T-cell (primary cell): ENCODE measurements at places on chromosomes 6 and 20.

DNA sequence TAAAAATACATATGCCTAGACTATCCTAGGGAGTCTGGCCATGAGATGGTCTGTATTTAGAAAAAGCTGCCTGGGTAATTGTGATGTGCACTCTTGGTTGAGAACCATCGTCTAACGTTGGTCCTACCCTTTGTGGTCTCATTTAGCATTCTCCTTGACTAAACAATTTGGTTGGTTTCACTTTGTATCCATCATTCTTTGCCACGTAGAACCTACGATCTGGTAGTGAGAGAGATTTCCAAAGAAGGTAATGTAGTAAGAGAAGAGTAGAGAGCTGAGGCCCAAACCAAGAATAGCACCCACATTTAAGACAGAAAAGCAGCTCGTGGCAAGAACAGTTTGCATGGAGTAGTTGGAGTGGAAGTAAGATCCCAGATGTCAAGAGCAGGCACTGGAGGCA is 219.8 kb downstream of the TMEM200A start:
- no peaks in the 10 kb centered on the region for H3K4me1 ChIP-seq
- DNase-seq: no peak
- H3K27me3 ChIP-seq: no peaks in the 10 kb centered on the region
- no peaks in the 10 kb centered on the region for H3K36me3 ChIP-seq
- H3K4me3 ChIP-seq: no peak overlapping the region
- H3K27ac ChIP-seq: no peak overlapping the region

DNA sequence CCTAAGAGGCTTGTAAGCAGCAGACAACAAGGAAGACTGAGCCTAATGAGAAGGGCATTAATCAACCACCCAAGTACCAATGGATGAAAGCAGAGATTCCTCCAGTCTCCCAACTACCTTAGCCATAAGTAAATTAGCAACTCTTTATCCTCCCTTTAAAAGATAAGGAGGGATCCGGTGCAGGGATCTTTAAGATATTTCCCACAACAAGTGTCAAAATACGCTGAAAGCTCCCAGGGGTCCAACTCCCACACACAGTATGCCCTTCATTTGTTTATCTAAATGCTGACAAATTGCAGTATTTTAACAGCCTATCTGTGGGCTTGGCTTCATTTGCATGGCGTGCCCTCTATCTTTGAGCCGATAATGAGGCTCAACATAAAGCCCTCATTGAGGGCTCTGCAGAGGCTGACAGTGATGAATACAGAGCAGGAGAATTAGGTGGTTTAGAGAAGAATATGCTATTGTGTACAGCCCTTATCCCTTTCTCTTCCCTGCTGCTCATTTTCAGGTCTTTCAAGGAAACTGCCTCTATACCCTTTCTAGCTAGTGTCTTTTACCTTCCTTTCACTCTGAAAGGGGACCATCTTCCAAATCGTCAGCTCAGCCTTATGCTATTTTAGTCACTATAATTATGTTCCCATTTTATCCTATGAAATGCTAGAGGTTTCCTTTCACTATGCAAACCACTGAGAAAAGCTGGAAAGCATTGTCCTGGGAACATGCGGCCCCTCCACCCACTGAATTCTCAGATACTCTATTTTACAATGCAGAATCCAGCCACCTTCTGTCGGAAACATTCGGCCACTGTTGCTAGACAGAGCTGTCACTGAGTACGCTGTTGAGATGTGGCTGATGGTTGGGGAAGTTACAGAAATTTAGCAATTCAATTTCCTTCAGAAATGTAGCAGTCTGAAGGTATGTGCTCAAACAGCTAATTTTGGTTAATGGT is 575.2 kb upstream of the JAG1 start:
- no peaks in the 10 kb centered on the region for H3K36me3 ChIP-seq
- DNase-seq: no peak
- H3K4me1 ChIP-seq: no peaks in the 10 kb centered on the region
- H3K27ac ChIP-seq: no peak overlapping the region
- H3K4me3 ChIP-seq: no peak overlapping the region

DNA sequence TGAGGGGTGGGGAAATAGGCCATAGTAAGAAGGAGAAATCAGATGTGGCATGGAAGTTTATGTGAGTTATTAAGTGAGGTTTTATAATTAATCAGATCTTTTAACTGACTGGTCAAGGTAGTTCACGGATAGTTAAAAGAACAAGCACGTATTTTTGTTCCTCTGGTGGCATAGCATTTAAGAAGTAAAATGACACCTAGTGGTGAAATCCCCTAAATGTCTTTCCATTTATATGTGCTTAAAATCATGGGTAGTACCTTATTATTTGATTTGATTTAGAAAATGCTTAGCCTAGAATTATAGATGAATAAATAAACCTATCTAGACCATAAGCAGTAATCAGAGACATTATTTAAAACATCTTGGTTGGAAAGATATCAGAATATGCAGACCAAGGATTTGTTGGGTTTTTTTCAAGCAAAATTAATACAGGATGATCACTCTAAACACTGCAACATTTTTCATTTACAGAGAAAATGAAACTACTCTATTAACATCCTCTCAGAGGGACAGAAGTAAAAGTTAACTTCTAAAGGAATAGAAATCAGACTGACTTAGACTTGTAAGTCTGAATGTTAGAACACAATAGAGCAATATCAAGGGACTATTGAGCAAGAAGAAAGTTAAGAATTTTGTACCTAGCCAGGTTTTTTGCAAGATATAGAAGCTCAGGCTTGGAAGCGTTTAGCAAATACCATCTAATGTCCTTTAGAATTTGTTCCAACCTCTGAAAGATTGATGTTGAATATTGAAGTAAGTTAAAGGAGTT is 81.1 kb downstream of the STXBP5 start:
- no peak for DNase-seq
- H3K27ac ChIP-seq: no peak overlapping the region
- peaks cover 3% of the 10 kb centered on the region for H3K4me1 ChIP-seq
- H3K27me3 ChIP-seq: no peaks in the 10 kb centered on the region

- H3K36me3 ChIP-seq: no peaks in the 10 kb centered on the region
- DNase-seq: no peak
- peaks cover 58% of the 10 kb centered on the region for H3K4me1 ChIP-seq
- peak overlapping the region; percentile 64 for H3K4me3 ChIP-seq
These were observed 3.4 kb downstream of the SNX5 start for GRCh38 chr20:17965042-17965697.

- no peak for DNase-seq
- no peaks in the 10 kb centered on the region for H3K4me1 ChIP-seq
- H3K36me3 ChIP-seq: no peaks in the 10 kb centered on the region
These were observed 12.9 kb downstream of the CDYL start for GRCh38 chr6:4788953-4789584.

- no peak for DNase-seq
- no peak overlapping the region for H3K4me3 ChIP-seq
- no peaks in the 10 kb centered on the region for H3K27me3 ChIP-seq
- H3K4me1 ChIP-seq: no peaks in the 10 kb centered on the region
These were observed 14.9 kb downstream of the SH3BGRL2 start for GRCh38 chr6:79646006-79646405.
